ENCODE measurements at places on chromosomes 5 and 9.

- no peak for DNase-seq
These were observed 69.0 kb upstream of the ZSWIM6 start for GRCh38 chr5:61263072-61263471.

DNA sequence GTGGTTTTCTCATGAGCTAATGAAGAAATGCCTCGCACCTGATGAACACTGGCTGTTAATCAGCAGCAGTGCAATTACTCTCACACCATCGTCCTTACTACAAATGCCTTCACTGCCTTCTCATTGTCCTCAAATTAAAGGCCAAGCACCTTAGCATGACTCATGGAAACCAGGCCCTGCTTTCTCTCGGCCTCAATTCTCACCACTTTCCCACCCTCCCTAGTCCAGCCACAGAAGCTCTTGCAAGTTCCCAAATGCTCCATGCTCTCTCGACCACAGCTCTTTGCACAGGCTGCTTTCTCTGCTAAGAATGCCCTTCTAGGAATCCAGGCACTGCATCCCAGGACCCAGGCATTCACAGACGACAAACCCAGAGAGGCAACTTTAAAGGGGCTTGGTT lies 94.6 kb upstream of the KLF4 start:
- no peak for DNase-seq

GRCh38 chr9:131178926-131179325 lies 53.5 kb downstream of the NUP214 start:
- no peak for DNase-seq

GRCh38 chr9:68912561-68912960 lies 101.4 kb downstream of the PRKACG start:
- no peak for DNase-seq

DNA sequence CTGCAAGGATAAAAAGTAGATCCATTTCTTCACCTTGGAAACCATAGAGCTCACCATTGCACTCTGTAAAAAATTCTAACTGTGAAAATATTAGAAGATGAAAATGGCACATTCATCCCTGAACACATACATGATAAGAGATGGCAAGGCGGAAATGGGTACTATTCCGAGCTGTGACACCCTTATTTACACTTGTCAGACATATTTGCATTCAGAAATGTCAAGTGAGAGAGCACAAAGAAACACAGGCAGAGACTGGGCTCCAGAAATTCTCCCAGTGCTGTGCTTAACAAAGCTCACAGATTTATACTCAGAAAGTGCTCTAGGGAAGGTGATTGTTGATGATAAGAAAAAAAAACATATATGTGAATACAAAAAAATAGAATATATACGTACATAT lies 170.3 kb upstream of the PUM3 start:
- no peak for DNase-seq

DNA sequence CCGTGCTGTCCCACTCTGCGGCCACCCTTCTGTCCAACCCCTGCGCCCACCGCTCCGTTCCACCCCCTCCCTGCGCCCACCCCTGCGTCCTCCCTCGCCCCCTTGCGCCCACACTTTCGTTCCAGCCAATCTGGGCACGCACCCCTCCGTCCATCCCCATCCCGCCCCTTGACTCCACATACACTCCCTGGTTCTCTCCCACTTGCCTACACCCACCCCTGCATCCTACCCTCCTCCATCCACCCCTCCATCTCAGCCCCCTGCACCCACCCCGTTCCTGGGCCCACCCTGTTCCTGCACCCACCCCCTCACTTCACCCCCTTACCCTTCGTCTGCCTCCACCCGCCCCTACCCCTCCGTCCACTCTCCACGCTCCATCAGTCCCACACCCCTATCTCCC lies 7.0 kb downstream of the ADAMTS13 start:
- DNase-seq: no peak

GRCh38 chr5:107794741-107795140 lies 124.0 kb upstream of the EFNA5 start:
- DNase-seq: no peak

GRCh38 chr9:118269623-118270022 lies 565.4 kb downstream of the TLR4 start:
- no peak for DNase-seq

DNA sequence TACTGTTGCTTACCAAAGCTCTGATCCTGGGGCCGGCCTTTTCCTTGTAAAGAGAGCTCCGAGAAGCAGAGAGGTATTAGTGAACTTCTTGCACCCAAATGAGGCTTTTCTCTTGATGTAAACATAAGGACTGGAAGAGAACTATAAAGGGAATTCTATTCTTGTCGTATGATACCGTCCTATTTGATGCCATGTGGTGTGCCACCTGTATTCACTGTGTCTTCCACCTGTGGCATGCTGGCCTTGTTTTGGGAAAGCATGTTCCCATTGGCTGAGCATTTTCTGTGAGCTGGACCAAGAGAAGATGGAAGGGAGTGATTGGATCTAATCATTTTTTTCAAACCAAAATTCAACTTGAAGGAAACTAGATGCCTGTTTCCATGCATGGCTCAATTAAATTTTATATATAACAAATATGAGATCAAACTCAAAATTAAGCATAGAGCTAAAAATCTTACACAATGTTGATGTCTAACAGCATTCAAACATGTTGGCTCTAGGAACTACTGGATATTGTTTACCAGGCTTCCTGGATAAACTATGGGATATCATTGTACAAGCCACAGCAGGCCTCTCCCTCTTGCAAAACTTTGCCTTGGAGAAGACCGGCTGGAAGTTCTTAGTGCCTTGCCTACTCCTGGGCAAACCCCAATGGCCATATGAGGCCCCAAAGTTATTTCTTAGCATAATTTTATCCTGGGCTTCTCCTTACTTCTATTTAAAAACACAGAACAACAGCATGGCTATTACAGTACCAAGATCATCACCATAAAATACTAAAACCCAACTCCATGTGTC lies 115.3 kb downstream of the TSSK1B start:
- no peak for DNase-seq

GRCh38 chr5:119022017-119022745 lies 33.8 kb upstream of the DTWD2 start:
- DNase-seq: no peak

DNA sequence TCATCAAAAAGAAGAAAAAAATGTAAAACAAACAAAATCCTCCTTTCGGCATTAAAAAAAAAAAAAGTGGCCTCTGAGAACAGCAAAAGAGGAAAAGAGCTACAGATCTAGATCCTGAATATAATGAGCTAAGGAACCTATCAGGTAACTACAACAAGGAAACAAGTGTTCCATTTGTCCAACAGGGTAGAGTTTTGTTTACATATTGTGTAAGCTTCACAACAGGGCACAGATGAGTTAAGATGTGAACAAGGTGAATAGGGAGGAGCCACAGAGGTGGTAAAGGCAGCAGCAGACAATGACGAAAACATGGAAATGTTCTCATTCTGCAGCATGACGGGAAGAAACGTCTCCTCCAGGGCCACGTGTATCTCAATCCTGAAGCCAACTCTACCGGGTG lies 14.4 kb downstream of the ELP1 start:
- DNase-seq: no peak

GRCh38 chr5:56244627-56245026 lies 11.5 kb upstream of the ANKRD55 start:
- no peak for DNase-seq

GRCh38 chr9:3840961-3841360 lies 315.2 kb upstream of the RFX3 start:
- no peak for DNase-seq

GRCh38 chr5:34657988-34658387 lies 1.9 kb downstream of the RAI14 start:
- no peak for DNase-seq

DNA sequence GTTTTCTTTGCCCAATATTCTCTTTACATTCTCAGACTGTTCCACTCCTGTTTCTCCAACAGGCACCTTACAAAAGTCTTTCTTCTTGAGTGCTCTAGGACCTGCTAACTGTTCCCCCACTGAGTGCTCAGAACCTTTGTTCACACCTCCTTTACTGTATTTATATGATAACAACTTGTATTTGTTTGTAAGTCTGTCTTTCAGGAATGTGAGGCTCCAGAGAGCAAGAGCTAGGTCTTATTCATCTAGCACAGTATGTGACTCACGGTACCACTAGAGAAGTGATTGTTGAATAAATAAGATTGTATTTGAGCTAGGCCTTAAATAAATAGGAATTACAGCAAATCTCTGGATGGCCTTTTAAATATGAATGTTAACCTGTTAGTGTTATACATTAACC lies 42.5 kb upstream of the MYOT start:
- no peak for DNase-seq

GRCh38 chr5:76956033-76956432 lies 3.2 kb downstream of the CRHBP start:
- DNase-seq: no peak

DNA sequence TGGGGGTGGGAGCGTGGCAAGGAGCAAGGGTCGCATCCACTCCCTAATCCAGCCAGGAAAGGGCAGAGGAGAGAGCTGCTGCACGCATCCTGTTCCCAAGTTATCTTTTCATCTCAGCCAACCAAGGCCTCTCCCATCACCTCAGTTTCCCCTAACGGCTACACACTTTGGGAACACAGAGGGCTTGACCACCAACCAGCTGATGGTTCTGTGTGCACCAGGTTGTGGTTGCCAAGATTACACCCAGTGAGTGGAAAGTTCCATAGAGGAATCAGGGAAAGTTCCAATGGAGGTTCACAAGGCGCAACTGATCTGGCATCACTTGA lies 53.9 kb downstream of the ADAM19 start:
- DNase-seq: no peak
